Upper lobe of left lung (tissue), 6 donors: ENCODE measurements at places on chromosomes 4 and X. TPM values are rescaled to one million over a fixed set of nuclear protein-coding genes. Genes with fewer than 3 reads are reported as not detected.

BEND4 gene
- total RNA-seq = 1.1 TPM

DNA sequence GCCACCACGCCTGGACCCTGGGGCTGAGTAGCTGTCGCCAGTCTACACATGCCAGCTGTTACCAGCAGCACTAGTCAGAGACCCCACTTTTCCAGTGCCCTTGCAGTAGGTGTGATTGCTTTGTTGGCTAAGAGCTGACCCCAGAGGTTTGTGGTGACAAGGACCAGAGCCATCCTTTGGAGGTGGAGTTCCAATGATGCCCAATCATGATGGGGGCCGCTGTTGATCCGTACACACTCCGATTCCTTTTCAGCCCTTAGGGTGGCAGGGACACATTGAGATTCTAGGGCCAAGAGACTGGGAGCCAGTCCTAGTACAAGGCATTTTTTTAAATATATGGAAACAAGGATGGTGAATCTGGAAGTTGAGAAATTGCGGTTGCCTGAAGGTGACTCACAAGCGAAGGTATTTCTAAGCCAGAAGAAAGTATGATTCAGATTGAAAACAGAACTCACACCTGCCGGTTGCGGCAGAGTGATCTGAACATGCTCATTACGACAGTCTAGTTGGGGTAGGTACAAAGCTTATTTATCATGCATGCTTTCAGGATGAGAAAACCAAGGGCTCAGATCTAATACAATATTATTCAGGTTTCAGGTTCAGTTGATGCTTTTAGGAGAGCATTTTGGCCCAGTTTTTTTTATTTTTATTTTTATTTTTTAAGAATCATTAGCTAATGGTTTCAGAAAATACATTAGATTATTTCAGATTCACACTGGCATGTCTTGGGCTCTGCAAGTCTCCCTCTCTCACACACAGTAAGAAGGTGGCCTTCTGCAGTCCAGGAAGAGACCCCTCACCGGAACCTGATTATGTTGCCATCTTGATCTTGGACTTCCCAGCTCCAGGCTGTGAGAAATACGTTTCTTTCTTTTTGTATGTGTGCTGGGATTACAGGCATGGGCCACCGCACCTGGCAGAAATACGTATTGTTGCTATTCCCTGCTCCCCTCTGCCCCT lies 43.4 kb downstream of the SHROOM2 start:
- H3K4me1 ChIP-seq = no peaks in the 10 kb centered on the region
- H3K27ac ChIP-seq = no peak overlapping the region
- no peak overlapping the region for H3K4me3 ChIP-seq
- DNase-seq = no peak

GRCh38 chrX:23736030-23736429 lies 7.0 kb downstream of the ACOT9 start:
- no peaks in the 10 kb centered on the region for H3K4me1 ChIP-seq
- no peak overlapping the region for H3K27ac ChIP-seq
- peaks cover 16% of the 10 kb centered on the region for H3K36me3 ChIP-seq
- no peak for DNase-seq
- H3K27me3 ChIP-seq = no peaks in the 10 kb centered on the region

- no peak overlapping the region for H3K27ac ChIP-seq
- H3K4me3 ChIP-seq = no peak overlapping the region
- no peaks in the 10 kb centered on the region for H3K27me3 ChIP-seq
- no peak for DNase-seq
Observed at GRCh38 chr4:94826206-94826605, 68.5 kb downstream of the BMPR1B start.

GRCh38 chr4:55121246-55121645 lies 4.1 kb downstream of the KDR start:
- peaks cover 3% of the 10 kb centered on the region for H3K36me3 ChIP-seq
- no peak for DNase-seq
- no peak overlapping the region for H3K4me3 ChIP-seq
- peaks cover 11% of the 10 kb centered on the region for H3K4me1 ChIP-seq
- peak overlapping the region; percentile 75 for H3K27ac ChIP-seq
- H3K27me3 ChIP-seq = no peaks in the 10 kb centered on the region

GRCh38 chrX:113009029-113009428 lies 168.4 kb upstream of the AMOT start:
- no peak overlapping the region for H3K27ac ChIP-seq
- H3K4me1 ChIP-seq = no peaks in the 10 kb centered on the region
- no peak overlapping the region for H3K4me3 ChIP-seq
- H3K36me3 ChIP-seq = no peaks in the 10 kb centered on the region
- no peaks in the 10 kb centered on the region for H3K27me3 ChIP-seq

DNA sequence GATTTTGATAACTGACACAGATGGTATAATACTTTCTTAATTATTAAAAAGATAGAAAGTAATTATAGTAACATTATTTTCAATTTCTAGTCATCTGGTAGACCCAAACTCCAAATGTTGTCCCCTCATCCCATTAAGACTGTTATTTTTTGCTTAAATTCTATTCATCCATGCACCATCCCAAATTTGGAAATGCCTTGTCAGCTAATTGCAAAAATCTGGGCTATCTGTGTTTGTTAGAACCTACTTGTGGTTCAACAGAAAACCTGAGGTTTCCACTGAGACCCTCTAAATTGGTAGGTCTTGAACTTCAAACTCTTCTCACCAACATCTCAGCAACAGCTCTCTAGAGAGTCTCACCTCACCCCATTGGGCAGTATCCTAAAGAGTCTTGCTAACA lies 172.2 kb upstream of the ADGRL3 start:
- no peaks in the 10 kb centered on the region for H3K4me1 ChIP-seq
- H3K27ac ChIP-seq = no peak overlapping the region
- DNase-seq = no peak
- H3K27me3 ChIP-seq = no peaks in the 10 kb centered on the region

DNA sequence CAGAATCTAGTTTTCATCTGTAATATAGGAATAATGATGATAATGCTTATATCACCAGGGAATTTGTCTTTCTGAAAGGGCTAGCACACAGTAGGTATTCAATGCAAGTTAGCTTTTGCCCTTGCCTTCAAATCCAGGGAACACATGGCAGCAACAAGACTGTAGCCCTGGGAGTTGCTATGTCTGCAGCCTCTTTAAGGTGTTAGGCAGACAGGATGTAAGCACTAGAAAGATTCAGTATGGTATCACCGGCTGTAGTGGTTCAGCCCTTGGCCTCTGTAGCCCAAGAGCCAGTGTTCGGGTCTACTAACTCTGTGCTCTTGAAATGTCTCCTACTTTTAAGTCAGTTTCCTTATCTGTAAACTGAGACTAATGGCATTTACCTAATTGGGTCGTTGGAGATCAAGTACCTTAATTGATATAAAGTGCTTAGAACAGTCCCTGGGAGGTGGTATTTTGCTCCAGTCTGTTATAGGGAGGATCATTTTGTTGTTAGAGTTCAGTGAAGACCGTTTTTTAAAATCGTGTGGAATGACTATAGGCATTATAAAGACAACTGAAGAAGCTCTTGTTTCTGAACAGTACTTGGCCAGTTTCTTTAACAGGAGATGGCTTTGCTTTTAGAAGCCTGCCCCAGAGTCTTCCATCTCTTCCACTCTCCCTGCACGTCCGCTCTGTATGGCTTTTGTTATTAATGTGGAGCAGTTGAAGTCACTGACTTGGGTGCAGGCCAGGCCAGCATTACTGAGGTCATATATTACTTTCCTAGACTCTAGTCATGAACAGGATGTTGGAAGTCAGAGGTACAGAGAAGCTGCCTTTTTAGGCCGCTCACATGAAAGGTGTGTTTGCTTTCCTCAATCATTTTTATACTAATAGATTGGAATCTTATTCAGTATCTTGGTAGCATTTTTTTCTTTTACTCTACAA lies 44.8 kb downstream of the GAB1 start:
- no peak overlapping the region for H3K4me3 ChIP-seq
- H3K27ac ChIP-seq = peak overlapping the region; percentile 74
- no peaks in the 10 kb centered on the region for H3K27me3 ChIP-seq
- peak; percentile 78 for DNase-seq
- no peaks in the 10 kb centered on the region for H3K36me3 ChIP-seq
- H3K4me1 ChIP-seq = peaks cover 54% of the 10 kb centered on the region

- no peaks in the 10 kb centered on the region for H3K36me3 ChIP-seq
- H3K4me1 ChIP-seq = no peaks in the 10 kb centered on the region
- H3K27ac ChIP-seq = no peak overlapping the region
- DNase-seq = no peak
- no peak overlapping the region for H3K4me3 ChIP-seq
Observed at GRCh38 chr4:32219306-32220075, 1499.3 kb downstream of the PCDH7 start.

GRCh38 chr4:137310166-137310565 lies 222.1 kb downstream of the PCDH18 start:
- no peak for DNase-seq
- no peak overlapping the region for H3K4me3 ChIP-seq
- H3K36me3 ChIP-seq = no peaks in the 10 kb centered on the region
- no peaks in the 10 kb centered on the region for H3K4me1 ChIP-seq

- no peak for DNase-seq
- H3K27ac ChIP-seq = no peak overlapping the region
- no peak overlapping the region for H3K4me3 ChIP-seq
- H3K36me3 ChIP-seq = no peaks in the 10 kb centered on the region
Observed at GRCh38 chr4:181245326-181245725, 997.9 kb upstream of the TENM3 start.

DNA sequence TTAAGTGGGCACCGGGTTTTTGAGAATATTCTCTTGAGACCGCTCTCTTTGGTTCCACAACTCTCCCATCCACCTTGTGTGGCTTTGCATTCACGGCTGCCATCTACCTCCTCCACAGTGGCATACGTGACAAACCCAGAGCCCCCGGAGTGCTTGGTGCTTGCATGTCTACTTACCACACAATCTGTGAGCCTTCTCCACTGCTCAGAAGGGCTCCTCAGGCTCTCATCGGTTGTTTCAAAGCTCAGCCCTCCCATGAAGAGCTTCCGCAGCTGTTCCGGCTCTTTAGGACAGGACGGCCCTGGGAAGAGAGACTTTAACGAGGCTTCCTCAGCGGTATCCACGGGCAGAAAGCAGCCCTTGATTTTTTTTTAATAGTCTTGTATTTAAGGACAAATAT lies 167.6 kb upstream of the ANK2 start:
- no peaks in the 10 kb centered on the region for H3K27me3 ChIP-seq
- H3K4me1 ChIP-seq = no peaks in the 10 kb centered on the region
- H3K27ac ChIP-seq = no peak overlapping the region
- DNase-seq = no peak

DNA sequence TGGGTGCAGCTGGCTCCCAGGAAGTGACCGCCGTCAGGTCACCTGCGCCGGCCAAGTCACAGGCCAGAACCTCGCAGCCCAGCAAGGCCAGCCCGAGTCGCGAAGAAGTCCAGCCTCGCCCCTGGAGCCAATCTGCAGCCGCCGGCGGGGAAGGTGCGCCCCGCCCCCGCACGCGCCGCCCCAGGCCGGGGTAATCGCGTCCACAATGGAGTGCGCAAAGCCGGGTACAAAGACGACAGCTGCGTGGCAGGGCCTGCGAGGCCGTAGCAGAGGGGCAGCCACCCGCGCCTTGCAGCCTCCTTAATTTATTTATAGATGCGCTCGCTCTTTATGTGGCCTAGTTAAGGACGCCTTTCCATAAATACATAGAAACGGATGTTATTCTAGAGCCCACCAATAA lies 139.4 kb upstream of the CPEB2 start:
- peak; percentile 83 for DNase-seq
- peaks cover 9% of the 10 kb centered on the region for H3K4me1 ChIP-seq
- no peak overlapping the region for H3K4me3 ChIP-seq
- H3K27ac ChIP-seq = no peak overlapping the region
- no peaks in the 10 kb centered on the region for H3K36me3 ChIP-seq

- no peaks in the 10 kb centered on the region for H3K27me3 ChIP-seq
- no peak overlapping the region for H3K4me3 ChIP-seq
- no peak overlapping the region for H3K27ac ChIP-seq
- DNase-seq = no peak
- no peaks in the 10 kb centered on the region for H3K4me1 ChIP-seq
Observed at GRCh38 chr4:74203467-74203866, 45.5 kb downstream of the MTHFD2L start.

- H3K27ac ChIP-seq = no peak overlapping the region
- H3K4me1 ChIP-seq = no peaks in the 10 kb centered on the region
- no peak for DNase-seq
- no peaks in the 10 kb centered on the region for H3K27me3 ChIP-seq
- H3K4me3 ChIP-seq = no peak overlapping the region
Observed at GRCh38 chr4:128416921-128417320, 129.3 kb upstream of the PGRMC2 start.

GRCh38 chrX:47644557-47645091 lies 5.7 kb downstream of the ELK1 start:
- no peak for DNase-seq
- H3K36me3 ChIP-seq = no peaks in the 10 kb centered on the region
- H3K27me3 ChIP-seq = no peaks in the 10 kb centered on the region
- no peak overlapping the region for H3K27ac ChIP-seq

GRCh38 chr4:51958199-51958968 lies 61.8 kb downstream of the LRRC66 start:
- no peaks in the 10 kb centered on the region for H3K4me1 ChIP-seq
- H3K36me3 ChIP-seq = no peaks in the 10 kb centered on the region
- H3K27ac ChIP-seq = no peak overlapping the region

DNA sequence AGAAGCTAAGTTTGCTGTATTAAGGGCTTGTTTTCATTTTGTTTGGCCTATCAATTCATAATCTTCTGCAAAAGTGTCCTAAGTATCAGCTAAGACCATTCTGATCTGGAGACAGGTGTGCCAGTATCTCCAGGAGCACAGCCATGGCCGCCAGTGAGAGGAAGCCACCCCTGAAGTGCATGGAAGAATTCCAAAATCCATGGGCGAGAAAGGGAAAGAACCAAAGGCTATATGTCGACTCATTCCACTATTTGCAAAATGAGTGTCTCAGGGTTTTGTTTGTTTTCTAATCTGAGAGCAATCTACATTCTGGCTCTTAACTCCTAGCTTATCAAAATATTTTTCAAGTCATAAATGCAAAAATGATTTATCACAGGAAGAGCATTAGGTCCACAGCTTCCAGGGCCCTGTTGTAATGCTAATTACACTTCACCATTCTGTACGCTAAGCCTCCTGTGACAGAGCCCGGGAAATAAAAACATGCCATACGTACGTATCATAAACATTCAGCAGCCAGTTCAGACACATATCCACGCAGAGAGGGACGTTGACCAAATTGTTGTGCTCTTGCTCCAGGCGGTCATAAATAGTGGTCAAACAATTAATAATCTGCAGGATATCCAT lies 137.3 kb upstream of the FTHL17 start:
- H3K36me3 ChIP-seq = no peaks in the 10 kb centered on the region
- no peaks in the 10 kb centered on the region for H3K27me3 ChIP-seq
- no peaks in the 10 kb centered on the region for H3K4me1 ChIP-seq
- H3K4me3 ChIP-seq = no peak overlapping the region

DNA sequence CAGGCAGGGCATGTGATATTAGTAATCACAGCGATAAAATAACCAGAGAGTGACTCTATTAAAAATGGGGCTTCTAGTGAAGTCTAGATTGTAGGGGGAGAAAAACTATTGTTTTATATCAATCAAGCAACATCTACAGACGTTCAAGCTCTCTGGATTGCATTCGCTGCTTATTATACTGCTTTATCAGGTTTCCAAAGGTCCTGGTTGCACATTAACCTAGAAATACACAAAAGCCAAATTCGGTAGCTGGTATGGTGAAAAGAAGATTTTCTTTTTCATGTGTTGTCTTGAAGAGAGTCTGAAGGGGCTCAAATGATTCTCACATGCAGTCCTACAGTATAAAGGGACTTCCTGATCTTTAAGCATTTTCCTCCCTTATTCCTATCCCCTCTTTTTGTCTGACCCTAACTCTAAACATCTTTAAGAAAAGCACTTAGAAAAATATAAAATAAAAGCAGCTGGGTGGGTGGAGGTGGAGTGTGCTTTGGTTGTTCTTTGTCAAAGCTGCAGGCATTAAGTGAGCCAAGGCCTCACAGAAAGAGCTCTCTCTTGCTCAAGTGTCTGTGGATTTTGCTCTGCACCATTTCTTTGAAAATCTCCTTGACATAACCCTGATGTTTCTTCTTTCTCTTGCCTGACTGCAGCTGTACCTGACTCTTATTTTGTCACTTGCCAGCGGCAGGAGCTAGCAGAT lies 46.1 kb downstream of the MID1IP1 start:
- no peak overlapping the region for H3K27ac ChIP-seq
- H3K27me3 ChIP-seq = no peaks in the 10 kb centered on the region
- no peak for DNase-seq
- H3K4me1 ChIP-seq = no peaks in the 10 kb centered on the region
